ENCODE measurements at places on chromosomes 5 and 9. TPM values are rescaled to one million over a fixed set of nuclear protein-coding genes. Genes with fewer than 3 reads are reported as not detected.

Gene STC2
- 4.9 TPM for total RNA-seq

Gene TLR4
- total RNA-seq = 37.2 TPM

Gene TMEM252
- total RNA-seq = not detected

Gene UBE2D2
- total RNA-seq = 116 TPM

Gene TRPM6
- total RNA-seq = 3.6 TPM

Gene SCGB3A1
- total RNA-seq = not detected

Gene TPPP
- 5.6 TPM for total RNA-seq

Gene PCDHA1
- total RNA-seq = not detected

All from aorta (tissue), 5 donors.